Cortex of kidney (tissue), 1 donor: ENCODE measurements at places on chromosomes 12 and 14.

DNA sequence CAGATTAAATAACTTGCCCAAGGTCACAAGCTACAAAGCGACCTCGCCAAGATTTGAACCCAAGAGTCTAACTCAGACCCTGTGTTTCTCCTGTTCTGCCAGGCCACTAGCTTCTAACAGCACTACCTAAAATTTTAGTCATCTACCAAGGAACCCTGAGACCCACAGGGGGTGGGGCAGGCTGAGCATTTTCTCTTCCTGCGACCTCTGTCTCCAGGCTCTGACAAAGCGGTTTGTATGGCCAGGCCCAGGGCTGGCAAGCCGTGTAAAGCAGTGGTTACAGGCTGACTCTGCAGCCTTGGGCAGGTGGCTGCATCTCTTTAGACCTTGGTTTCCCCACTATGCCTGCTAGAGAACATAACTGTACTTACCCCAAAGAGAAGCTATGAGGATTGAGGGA lies 5.3 kb downstream of the VDR start:
- DNase-seq: no peak

DNA sequence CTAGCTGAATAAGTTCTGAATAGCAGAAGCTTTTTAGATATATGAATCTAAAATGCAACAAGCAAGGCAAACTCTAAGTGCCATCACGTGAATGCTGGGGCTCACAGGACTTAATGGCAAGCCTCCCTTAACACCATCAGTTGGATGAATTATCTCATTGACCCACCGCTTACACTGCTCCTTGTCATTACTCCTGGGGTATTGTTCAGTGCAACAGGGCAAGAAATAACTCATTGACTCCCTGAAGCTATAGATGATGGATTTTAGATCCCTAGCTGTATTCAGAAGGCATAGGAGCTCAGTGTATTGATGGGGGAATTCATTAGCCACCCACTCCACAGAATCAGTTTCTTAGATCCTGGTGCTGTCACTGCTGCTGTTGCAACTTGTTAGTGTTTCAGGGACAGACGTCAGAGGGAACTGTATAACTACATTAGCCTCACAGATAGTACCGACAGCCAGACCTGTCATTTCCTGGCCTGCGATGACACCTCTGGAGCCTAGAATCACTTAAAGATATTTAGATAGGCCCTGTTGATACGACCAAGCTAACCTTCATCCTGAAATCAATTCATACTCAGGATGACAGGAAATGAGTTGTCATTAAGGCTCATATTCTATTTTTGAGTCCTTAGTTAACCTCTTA lies 735.3 kb downstream of the DIO2 start:
- no peak for DNase-seq

DNA sequence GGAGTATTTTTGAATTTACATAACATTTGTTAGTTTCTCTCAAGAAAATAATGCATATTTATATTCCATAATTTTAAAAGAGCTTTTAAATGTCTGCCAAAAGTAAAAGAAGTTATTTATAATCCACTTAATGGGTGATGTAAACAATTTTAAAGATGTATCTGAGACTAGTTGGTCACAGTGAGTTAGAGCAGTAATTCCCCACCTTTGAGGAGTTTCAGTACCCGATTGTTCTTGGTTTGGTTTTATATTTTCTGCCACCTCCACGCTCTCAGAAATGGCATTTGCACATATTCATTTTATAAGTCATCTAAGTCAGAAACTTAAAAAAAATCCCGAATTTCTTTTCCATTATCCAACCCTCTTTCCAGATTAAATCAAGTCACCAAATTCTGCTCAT lies 153.2 kb downstream of the SLC35F4 start:
- no peak for DNase-seq

DNA sequence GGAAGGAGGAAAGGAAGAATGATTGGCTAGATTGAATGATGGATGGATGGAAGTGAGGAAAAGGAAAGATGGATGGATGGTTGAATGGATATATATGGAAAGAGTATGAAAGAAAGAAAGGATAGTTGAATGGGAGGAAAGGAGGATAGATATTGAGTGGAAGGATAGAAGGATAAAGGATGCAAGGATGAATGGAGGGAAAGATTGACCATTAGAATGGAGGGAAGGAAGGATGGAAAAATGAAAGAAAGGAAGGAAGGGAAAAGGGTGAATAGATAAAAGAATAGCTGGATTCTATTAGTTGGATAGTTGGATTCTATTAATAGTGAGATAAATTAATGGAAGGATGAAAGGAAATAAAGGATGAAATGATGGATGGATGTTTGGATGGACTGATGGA lies 105.9 kb downstream of the CALM1 start:
- no peak for DNase-seq

DNA sequence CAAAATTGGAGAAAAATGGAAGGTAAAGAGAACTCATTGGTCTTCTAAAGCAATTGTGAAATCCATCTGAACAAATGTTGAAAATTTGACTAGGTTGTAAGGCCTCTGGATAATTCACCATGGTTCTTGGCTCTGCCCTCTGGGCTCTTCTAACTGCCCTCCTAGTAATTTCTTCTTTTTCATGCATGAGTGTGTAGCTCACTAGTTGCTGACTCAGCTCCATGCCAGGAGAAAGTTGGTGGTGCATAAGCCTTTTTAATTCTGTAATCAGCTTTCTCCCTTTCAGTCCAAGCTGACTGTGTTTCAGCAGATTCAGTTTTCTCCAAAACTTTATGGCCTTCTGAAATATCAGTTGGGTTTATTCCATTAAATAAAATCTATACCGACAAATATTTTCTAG lies 877.8 kb upstream of the ATXN7L3B start:
- DNase-seq: no peak

DNA sequence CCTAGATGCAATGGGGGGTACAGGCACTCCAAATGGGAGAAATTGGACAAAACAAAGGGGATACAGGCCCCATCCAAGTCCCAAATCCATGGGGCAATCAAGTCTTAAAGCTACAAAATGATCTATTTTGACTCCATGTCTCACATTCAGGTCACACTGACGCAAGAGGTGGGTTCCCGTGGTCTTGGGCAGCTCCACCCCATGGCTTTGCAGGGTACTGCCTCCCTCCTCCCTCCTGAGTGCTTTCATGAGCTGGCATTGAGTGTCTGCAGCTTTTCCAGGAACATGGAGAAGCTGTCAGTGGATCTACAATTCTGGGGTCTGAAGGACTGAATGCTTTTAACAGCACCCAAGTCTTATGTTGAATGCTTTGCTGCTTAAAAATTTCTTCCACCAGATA lies 274.5 kb upstream of the LRIG3 start:
- DNase-seq: no peak

GRCh38 chr14:103135333-103136260 lies 12.3 kb downstream of the TNFAIP2 start:
- no peak for DNase-seq

- no peak for DNase-seq
These were observed 7.9 kb downstream of the PPP4R3A start for GRCh38 chr14:91501951-91502930.

DNA sequence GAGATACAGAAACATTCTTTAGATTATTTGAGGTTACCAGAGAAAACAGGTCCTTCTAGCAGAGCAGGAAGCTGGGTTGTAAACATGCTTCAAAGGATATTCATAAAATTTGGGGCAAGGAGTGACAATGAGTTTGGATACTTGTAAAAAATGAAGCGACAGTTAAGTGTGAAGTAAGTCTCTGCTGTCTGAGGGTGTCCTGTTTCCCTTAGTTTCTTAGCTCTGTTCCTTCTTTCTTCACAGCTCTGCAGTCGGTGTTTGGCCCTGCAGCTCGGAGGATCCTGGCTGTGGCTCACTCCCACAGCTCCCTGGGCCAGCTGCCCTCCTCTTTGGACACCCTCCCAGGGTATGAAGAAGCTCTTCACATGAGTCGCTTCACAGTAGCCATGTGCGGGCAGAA lies 10.8 kb downstream of the TMEM52B start:
- no peak for DNase-seq

DNA sequence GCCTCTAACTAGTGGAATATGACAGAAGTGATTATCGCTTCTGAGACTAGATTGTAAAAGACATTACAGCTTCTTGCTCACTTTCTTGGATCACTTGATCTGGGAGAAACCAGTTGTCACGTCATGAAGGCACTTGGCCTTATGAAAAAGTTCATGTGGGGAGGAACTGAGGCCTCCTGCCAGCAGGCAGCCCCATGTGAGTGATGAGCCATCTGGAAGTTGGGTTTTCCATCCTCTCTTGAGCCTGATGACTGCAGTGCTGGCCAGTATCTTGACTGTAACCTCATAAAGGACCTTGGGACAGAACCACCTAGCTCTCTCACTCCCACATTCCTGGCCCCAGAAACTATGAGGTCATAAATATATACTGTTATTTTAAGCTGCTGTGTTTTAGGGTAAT lies 28.0 kb downstream of the TTLL5 start:
- no peak for DNase-seq

GRCh38 chr12:27818401-27818918 lies 38.4 kb upstream of the MANSC4 start:
- DNase-seq: no peak

DNA sequence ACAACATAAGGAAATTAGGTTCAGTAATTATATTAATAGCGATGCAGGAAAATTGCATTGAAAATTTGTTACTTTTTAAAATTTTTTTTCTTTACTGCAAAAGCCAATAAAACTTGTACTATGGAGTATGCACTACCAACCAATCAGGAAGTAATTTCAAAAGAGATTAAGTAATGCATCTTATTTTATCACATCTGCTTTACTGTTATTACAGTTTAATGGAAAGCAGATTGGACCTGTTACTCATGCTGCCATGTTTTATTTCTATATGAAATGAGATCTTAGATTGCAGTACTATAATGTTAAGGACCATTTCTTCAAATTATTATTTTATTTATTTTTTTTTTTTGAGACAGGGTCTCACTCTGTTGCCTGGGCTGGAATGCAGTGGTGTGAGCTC lies 1.7 kb upstream of the STRN3 start:
- no peak for DNase-seq

DNA sequence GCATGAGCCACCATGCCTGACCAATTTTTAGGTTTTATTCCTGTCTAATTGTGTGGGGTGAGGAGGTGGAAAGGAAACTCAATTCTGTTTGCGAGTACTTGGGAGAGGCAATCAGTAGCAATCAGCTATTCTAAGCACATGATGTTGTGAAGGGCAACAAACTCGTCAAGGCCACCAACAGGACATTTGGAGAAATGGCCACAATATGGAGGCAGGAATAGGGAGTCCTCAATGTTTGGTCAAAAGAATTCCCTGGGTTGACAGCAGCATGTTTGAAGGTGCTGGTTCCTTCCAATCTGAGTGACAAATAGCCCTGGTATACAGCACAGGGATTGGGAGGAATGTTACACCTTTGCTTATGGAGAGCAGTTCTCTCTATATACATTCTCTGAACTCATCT lies 32.7 kb upstream of the USP44 start:
- no peak for DNase-seq

DNA sequence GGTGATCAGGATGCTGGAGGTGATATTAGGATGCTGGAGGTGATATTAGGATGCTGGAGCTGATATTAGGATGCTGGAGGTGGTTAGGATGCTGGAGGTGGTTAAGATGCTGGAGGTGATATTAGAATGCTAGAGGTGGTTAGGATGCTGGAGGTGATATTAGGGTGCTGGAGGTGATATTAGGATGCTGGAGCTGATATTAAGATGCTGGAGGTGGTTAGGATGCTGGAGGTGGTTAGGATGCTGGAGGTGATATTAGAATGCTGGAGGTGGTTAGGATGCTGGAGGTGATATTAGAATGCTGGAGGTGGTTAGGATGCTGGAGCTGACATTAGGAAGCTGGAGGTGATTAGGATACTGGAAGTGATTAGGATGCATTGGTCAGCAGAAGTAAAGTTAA lies 101.4 kb downstream of the CALM1 start:
- no peak for DNase-seq

GRCh38 chr14:38330275-38330674 lies 74.4 kb upstream of the CLEC14A start:
- DNase-seq: no peak

DNA sequence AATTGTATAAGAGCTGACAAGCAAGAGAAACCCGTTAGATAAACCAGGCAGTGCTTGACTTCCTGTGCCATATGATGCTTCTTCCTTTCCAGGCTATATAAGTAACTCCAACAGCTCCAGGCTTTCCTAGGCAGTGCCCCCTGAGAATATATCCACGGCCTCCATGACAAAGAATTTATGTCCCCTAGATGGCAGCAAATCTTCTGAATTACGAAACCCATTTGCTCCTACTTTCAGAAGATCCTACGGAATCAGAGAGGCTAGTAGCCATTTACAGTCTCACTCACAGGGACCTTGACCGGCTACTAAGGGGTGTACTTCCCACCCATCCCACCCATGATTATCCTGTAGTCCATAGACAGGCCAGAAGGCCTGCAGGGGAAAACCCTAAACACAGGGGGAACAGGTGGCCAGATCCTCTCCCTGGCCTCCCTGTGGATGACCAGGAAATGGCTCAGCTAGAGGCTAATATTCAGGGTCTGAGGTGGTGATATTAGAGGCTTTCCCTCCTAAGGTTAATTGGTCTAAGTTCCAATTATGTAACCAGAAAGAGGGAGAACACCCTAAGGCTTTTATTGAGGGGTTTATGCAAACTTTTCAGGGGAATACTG lies 77.2 kb upstream of the DCD start:
- DNase-seq: no peak

GRCh38 chr12:15987696-15988095 lies 76.6 kb downstream of the DERA start:
- DNase-seq: no peak

DNA sequence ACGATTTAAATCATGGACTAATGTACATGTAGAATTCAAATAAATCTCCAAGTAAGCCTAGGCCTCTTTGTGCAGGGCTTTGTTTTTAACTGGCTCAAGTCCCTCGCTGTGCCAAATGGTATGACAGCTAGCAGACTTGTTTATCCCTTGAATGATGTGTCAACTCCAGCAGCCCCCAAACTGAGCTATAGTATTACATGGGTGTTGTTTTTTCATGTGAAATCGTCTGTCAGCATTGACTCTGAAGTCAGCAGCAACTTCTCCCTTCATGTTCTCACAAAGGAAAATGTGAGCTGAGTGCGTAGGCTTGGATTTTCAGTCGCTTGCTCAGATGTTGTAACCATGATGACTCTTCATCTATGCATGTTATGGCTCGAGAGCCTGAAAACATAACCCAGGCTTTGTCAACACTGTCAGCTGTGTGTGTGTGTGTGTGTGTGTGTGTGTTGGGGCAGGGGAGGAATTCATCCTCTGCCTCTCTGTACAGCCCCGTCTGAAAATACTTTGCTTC lies 73.3 kb downstream of the PTHLH start:
- DNase-seq: no peak

GRCh38 chr12:11695321-11695720 lies 45.8 kb downstream of the ETV6 start:
- DNase-seq: no peak

GRCh38 chr14:70822530-70823185 lies 13.3 kb upstream of the MAP3K9 start:
- no peak for DNase-seq

DNA sequence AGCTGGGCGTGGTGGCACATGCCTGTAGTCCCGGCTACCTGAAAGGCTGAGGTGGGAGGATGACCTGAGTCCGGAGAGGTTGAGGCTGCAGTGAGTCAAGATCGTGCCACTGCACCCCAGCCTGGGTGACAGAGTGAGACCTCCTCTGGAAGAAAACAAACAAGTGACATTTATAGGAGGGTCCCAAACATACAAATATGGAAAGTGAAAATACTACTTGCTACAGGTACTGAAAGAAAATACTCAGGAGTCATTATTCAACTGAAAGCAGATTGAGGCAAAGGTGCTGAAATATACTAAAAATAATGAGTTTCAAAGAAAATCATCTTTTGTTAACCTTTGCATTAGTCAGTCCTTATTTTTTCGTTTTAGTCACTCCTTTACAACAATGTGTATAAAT lies 53.5 kb downstream of the ETV6 start:
- DNase-seq: no peak
